ENCODE measurements at places on chromosomes 2 and 18.
A peak's percentile ranks its signal among the peaks of the same experiment; 100 is the strongest.

- DNase-seq, result no peak
These were observed 156.8 kb downstream of the CTIF start for GRCh38 chr18:48695671-48696070.

DNA sequence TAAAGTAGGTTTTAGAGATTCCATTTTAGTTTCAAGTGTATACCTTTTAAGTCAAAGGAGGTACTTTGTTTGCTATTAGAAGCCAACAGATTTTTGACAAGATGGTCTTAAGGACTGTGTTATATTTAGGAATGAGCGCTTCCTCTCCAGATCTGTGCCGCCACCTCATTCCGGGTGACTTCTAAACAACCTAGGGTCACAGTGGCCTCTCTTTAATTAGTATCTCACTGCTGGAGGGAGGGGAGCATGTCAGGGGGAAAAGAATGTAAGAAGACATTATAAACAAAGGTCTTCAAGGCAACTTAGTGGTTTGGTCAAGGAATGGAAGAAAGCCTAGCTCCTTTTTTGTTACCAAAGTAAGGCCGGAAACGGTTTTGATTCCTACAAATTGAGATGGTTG lies 67.0 kb downstream of the RBMS1 start:
- no peak for DNase-seq

GRCh38 chr2:37191253-37191652 lies 2.8 kb upstream of the SULT6B1 start:
- no peak for DNase-seq

GRCh38 chr2:121171625-121172119 lies 113.3 kb downstream of the TFCP2L1 start:
- DNase-seq, result no peak

DNA sequence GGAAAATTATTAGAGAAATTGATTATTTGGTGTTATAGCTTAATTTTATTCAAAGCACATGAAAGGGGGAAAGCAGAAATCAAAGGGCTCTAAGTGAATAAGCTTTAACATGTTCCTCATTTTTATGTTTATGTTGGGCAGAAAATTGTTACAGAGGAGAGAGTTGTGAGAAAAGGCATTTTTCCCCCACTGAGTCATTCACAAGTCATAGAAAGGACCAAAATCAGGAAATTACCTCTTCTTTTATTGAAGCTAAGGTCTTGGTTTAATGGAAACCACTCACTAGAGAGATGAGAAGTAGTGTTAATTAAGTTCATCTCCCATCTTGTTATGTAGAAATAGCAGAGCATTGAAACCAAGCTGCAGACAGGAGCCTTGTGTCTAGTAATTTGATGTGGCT lies 175.3 kb upstream of the THUMPD2 start:
- no peak for DNase-seq

GRCh38 chr2:17719562-17720371 lies 33.8 kb downstream of the SMC6 start:
- no peak for DNase-seq

DNA sequence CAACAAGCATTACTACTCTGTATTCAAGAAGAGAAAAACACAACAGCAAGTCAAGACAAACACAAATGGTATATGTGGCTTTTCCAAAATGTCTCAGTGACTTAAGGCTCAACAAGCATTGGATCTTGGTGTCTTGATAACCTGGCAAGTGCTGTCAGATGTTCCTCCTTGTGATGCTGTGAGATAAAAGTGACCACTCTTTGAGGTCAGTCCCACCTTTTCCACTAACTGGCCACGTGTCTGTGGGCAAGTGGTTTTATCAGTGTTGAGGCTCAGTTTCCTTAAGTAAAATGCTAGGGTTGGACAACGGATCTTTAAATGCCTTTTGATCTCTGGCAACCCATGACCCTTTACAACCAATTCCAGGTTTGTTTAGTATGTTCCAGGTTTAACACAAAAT lies 98.7 kb downstream of the BCL2 start:
- no peak for DNase-seq

DNA sequence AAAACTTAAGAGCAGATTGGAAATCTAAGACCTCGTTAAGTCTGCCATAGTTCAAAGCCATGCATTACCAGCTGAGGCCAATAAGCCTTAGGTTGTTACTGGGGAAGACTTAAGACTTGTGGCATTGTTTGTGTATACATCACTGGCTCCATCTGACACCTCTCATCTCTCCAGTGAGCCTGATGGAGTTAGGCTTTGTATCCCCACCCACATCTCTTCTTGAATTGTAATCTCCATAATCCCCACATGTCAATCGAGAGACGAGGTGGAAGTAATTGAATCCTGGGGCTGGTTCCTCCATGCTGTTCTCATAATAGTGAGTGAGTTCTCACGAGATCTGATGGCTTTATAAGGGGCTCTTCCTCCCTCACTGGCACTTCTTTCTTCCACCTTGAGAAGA lies 404.6 kb downstream of the ARHGAP15 start:
- no peak for DNase-seq

DNA sequence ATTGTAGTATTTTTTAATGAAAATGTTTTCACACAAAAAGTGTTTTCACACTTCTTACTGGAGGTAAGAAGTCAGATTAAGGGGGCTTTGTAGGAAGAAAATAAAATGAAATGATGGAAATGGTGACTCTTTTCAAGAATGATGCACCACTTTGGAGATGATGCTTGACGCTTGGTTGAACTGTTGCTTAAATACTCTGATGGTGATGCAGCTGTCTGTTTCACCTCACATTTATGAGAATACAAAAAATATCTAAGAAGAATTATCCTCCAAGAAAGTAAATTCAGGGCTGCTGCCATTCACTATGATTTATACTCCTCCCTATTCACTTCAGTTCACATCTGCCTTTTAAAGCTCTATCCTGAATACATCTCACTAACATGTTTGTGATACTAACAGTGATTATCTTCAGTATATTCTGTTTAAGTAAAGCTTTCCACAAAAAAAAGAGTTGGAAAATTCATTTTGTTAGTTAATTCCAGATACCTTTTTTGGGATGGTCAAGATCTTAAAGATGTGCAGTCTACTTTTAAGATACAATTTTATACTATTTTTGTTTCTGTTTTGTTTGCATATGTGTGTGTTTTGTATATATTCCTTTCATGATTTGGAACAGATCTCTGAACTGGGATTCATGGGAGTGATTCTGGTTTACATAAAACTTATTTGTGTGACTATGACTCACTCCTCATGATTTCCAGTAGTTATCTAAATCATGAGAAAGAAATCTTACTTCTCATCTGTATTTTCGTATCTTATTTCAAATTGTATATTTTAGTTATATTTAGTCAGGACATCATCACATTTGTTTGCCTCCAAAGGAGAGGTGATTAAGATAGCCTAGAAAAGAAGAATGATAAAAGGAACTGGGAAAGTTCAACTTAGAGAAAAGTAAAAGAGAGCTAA lies 53.1 kb downstream of the SLC39A10 start:
- no peak for DNase-seq

DNA sequence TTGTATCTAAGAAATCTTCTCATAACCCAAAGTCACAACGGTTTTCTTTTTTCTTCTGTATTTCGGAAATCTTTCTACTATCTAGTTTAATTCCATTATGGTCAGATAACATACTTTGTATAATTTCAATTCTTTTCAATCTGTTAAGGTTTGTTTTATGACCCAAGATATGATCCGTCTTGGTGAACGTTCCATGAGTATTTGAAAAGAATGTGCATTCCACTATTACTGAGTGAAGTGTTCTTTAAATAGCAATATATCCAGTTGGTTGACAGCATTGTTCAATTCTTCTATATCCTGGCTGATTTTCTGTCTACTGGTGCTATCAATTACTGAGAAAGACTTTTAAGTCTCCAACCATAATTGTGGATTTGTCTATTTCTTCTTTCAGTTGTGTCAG lies 414.5 kb downstream of the TNS1 start:
- no peak for DNase-seq

- DNase-seq, result peak; percentile 7
These were observed 466.0 kb downstream of the PTH2R start for GRCh38 chr2:208872591-208872990.

DNA sequence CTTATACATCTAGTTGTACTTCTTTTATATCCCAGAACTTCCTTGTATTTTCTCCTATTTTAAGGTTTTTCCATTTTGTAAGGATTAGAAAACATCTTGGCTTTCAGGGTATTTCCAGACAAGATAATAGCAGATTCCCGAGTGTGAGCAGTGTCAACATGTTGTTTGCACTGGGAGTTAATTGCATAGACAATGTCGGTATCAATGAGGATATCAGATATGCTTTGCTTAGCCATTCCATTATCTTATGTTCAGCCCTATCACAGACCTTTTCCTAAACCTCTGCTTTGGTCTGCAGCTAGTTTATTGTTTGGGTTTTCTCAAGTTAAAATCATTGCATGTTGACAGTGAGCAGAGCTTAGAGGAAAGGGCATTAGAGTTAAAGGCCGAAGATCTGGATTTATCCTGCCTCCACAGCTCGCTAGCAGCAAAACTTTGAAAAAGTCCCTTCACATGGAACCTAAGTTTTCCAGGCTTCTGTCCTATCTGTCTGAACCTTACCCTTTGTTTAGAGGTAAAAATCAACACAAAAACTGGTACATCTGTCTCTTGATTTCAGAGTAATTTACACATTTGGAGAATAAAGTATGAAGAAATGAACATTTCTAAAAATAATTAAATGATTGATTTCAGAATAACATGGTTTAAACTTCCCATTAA lies 355.4 kb downstream of the KIAA1328 start:
- no peak for DNase-seq

DNA sequence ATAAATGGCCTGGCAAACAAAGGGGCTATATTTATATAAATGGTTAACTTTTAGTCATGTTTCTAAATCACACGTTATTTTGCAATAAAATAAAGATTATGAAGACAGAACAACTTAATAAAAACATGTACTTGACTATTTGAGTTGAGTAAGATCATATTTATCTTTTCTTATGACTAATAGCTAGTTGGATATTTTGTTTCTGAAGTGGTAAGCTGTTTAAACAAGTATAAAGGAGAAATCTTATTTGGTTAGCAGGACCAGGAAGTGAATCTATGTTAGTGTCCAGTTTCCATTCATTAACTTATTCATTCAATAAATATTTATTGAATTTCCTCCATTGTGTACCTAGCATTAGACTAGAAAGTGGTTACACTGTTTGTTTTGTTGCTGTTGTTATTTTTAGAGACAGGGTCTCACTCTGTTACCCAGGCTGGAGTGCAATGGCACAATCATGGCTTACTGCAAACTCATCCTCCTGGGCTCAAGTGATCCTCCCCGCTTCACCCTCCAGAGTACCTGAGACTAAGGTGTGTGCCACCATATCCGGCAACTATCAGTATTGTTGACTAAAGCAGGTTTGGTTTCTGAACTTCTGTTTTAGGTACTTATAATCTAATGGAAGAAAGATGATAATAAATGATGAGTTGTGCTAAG lies 312.6 kb downstream of the DPP10 start:
- no peak for DNase-seq

- no peak for DNase-seq
These were observed 522.9 kb downstream of the ZEB2 start for GRCh38 chr2:143996974-143997373.

DNA sequence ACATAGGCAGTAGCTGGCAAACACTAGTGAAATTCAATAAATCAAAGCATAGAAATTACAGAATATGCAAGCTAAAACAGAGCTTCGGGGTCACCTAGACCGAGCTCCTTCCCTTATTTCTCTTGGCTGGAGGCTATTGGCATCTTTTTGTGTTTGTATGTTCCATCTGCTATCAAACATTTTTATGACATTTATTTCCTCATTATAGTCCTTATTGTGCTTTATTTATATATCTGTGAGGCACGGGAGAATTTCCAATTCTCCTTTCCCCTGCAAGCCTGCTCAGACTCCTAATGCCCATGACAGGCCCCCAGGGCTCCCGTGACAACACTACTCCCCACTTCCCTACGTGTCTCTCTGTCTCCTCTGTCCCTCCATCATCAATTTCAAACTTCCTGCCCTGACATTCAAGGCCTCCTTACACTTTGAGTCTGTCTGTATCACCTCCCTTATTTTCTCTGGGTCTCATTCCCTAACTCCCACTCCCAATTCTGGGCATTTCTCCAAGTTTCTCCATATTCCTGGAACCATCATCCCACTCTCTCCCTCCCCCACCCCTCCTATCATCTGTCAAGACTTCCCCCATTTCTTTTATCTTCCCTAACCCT lies 316.9 kb downstream of the OSR1 start:
- DNase-seq, result no peak

DNA sequence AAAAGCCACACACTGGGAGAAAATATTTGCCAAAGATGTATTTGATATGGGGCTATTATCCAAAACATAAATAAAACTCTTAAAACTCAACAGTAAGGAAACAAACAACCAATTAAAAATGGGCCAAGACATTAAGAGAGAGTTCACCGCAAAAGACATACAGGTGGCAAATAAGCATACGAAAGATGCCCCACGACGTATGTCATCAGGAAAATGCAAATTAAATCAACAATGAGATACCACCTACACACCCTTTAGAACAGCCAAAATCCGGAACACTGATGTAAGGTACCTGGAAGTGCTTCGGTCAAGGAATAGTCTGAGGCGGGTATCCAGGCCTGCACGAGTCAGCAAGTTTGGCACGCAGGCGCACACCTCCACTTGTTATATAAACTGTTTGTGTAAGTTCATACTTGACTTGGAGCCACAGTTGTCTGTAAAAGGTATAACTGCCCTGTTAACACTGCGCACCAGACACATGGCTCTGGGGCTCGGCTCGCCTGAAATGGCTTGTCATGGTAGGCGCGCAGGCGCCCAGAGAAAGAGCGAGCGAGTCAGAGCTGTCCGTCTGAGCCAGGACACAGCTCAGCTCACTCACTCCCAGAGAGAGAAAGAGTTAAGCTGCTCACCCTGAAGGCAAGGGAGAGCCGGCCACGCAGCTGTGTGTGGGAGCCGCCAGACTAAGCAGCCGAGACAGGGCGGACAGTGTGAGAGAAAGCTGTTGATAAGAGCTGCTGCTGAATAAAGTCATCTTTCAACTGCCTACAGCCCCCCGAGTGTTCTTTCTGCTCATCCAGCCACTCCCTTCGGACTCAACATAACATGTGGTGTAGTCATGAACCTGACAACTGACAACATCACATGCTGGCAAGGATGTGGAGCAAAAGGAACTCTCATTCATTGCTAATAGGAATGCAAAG lies 87.3 kb downstream of the HNRNPLL start:
- DNase-seq, result no peak

DNA sequence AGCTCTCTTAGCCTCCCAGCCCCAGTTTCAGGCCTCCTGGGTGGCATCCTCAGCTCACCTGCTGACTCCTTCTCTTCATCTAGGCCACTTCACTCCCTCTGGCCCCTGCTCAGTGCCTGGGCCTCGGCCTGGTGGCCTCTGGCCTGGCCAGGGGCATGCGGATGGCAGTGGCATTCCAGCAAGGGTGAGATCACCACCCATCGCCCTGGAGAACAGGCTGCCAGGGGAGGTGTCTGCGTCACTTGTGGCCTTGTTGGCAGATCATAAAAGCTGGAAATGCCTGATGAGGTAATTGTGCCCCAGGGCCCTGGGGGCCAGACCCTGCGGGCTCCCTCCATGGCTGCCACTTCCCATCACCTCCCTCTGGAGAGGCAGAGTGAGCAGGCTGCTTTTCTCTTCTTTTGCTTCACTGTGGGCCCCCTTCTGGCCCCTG lies 72.5 kb upstream of the SMAD2 start:
- no peak for DNase-seq

- DNase-seq, result no peak
These were observed 277.2 kb downstream of the AGPS start for GRCh38 chr2:177669625-177670330.

- no peak for DNase-seq
These were observed 61.6 kb downstream of the MFSD6 start for GRCh38 chr2:190469771-190470170.
